ENCODE measurements at places on chromosomes 11 and 22.

GRCh38 chr11:19237381-19237780 lies 3.4 kb downstream of the E2F8 start:
- no peak for DNase-seq

GRCh38 chr11:65792456-65792855 lies 5.6 kb downstream of the OVOL1 start:
- DNase-seq, result no peak

DNA sequence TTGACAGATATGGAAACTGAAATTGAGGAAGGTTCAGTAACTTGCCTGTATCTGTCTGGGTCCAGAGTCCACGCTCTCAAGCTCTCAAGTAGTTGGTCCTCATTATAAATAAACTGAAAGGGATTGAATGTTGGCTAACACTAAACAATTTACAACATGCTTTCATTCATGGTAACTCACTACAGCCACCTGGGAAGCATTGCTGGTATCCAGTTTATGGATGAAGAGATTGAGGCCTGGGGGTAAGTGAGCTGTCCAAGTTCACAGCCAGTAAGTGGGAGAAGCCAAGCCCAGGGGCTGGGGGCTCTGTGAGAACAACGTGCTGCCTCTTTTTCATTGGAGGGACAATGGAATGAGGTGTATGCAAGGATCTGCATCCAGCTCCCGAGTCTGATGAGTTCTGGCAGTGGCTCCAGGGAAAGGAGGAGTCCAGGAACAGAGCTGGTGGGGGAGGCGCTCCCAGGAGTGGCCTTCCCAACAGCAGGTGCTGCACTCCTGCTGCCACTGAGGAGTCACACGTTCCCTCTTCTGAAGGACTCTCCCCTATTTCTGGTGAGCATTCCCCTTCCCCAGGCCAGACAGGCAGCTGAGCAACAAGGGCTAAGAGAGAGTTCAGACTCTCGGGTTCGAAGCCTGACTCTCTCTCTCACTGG lies 175.8 kb downstream of the CSNK2A3 start:
- DNase-seq, result no peak

DNA sequence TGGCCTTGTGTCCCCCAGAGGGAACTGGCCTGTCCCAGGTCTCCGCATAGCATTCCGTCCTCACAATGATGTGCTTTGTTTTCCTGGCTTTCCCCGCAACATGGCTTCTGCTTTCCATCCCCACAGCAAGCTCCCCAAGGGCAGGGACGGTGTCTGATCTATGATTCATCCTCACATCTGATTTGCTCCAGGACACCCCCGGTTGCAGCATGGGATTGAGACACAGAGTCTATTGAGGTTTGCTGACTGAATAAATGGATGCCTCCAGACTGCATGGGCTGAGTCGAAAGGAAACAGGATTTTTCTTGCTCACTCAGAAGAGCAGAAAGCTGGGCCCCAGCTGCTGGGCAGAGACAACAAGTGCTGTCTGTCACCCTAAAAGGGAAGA lies 40.2 kb downstream of the LMO1 start:
- no peak for DNase-seq

GRCh38 chr11:64078284-64078683 lies 42.6 kb downstream of the FLRT1 start:
- no peak for DNase-seq

GRCh38 chr11:57175478-57175877 lies 6.3 kb upstream of the LRRC55 start:
- DNase-seq, result no peak

- no peak for DNase-seq
Measured at GRCh38 chr22:16956290-16956689, 51.7 kb downstream of the GAB4 start.

GRCh38 chr11:121561240-121561639 lies 108.5 kb upstream of the SORL1-AS1 start:
- no peak for DNase-seq

DNA sequence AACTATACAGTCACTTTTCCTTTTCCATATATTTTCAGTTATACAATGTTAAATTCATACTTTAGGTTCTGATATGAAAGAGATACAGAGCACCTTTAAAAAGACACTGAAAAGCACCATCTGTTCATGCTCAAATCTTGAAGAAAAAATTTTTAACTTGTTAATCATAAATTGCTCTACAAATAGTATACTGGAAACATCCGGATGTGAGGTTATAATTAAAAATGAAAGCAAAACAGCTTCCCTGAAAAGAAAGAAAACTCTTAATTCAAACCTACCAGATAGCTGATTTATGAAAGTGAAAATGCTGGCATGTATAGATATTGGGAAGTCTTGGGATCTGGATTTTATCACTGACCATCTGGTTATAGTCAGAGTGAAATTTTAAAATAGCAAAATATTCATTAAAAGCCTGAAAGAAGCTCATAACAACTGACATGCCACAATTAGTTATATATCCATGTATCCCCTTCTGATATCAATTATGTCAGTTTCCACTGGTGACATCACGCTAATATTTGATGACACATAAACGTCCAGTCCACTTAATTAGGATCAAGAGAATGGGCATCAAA lies 740.0 kb downstream of the DLG2 start:
- no peak for DNase-seq

DNA sequence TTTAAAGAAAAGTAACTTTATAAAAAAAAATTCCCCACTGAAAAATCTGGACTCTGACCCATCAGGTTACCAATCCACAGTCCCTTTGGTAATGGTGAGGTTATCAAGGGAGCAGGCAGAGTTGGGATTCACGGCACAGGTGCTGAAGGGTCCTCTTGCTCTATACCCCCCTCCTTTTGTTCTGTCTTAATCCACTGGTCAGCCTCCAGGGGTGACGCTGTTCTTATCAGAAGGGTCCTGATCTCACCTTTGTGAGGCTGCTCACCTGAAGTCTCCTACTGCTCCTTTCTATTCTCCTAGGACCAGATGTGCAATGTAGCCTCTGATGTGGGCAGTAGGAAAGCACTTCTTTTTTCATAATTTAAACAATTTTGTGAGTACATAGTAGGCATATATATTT lies 80.6 kb upstream of the E2F8 start:
- DNase-seq, result no peak

- DNase-seq, result no peak
Measured at GRCh38 chr11:7413961-7414915, 71.1 kb upstream of the OLFML1 start.

DNA sequence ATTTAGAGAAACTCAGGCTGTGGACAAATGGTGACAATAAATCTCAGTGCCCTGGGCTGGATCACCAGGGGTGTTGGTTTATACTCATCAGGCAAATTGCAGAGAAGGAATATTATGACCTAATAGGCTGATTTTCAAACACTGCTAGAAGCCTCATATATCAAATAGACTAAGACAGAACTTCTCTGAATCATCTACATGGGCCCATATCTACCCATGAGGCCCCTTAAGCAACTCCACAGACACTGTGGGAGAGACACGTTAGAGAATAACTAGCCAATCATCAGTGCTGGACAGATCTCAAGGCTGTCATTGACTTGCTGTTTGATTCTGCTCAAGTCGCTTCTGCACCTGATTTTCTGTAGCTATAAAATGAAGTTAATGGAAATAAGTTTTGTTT lies 545.8 kb downstream of the SOX6 start:
- DNase-seq, result no peak

Measured in T-helper 2 cell (primary cell).